ENCODE measurements at places on chromosomes 7 and 10.

DNA sequence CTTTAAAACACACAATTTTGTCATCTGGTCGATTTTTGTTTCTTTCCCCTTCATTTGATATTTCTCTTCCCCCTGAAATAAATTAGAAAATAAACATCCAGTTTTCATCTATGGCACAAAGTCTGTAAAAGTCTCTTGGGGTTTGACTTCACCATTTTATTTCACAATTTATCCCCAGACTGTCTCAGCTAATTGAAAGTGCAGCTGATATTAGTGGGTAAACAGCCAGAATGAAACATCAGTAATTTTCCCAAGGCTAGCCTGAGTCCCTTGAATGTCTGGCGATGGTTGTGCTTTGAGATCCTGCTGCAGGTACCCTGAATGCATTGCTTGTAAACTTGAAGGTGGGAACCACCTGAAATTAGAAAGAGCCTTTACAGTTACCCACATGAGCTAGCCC is 60.6 kb upstream of the NEBL start:
- no peak for DNase-seq

GRCh38 chr10:78533776-78534175 is 500.1 kb downstream of the RPS24 start:
- DNase-seq: no peak

DNA sequence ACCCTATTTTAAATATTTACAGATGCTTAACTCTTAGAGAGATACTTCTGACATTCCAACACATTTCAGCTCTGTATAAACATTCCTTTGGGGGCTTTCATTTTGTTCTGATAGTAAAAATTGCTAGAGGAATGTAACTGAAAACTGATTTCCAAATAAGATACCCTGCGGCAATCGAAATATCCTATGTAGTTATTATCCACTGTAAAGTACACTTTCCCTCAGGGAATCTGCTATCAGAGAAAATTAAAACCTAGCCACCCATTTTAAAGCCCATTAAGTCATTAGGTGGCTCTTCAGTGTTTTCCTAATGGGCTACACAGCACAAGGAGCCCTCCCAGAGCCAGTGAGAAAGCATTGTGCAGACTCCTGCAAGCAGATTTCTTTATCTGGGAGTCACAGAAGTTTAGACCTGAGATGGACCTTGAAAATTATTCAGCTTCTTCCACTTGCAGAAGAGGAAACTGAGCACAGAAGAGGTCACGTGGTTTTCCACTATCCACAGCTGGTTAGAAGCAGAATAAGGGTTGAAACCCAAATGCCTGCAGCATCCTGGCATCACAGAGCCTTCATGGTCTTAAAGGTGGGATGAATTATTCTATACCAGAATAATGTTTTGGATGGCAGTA is 12.6 kb upstream of the CPVL start:
- no peak for DNase-seq

GRCh38 chr7:35576031-35576573 is 118.8 kb downstream of the HERPUD2 start:
- DNase-seq: no peak
